Osteocyte (in vitro differentiated cells): ENCODE measurements at places on chromosomes 6 and 20. TPM values are rescaled to one million over a fixed set of nuclear protein-coding genes. Genes with fewer than 3 reads are reported as not detected.

DNA sequence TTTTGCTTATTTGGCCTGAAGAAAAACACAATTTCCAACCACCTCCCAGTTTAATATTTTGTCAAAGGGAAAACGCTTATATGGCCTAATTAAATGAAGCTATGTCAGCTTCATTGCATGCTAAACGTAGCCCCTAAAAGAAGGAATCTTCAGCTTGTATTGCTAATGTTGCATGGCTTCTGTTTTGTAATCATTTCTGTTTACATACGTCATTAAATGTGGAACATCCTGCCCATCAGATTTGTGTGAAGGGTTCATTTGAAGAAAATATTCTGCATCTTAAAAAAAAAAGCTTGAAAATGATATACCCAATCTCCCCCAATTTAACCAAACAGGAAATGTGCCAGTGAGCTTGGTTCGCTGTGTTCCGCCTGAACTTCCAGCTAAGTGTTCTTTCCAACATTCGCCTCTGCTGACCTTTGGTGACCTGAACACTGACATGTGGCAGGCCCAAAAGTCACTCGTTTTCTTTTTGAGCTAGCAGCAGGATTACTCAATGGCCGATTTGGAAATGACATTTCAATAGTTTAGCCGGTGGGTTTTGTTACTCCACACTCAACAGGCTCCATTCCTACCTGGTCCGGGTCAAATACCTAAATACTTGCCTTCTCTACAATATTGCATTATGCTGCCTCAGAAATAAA is 12.7 kb upstream of the SIRT5 start:
- H3K36me3 ChIP-seq, result no peaks in the 10 kb centered on the region
- H3K4me3 ChIP-seq, result no peak overlapping the region
- peaks cover 30% of the 10 kb centered on the region for H3K27me3 ChIP-seq
- no peak overlapping the region for H3K27ac ChIP-seq

GRCh38 chr6:135581211-135581610 is 83.7 kb upstream of the AHI1 start:
- DNase-seq, result no peak
- no peaks in the 10 kb centered on the region for H3K4me1 ChIP-seq
- H3K36me3 ChIP-seq, result no peaks in the 10 kb centered on the region
- peaks cover 18% of the 10 kb centered on the region for H3K27me3 ChIP-seq
- H3K27ac ChIP-seq, result no peak overlapping the region

- no peaks in the 10 kb centered on the region for H3K36me3 ChIP-seq
- H3K27me3 ChIP-seq, result peaks cover 1% of the 10 kb centered on the region
- H3K4me1 ChIP-seq, result peaks cover 14% of the 10 kb centered on the region
- no peak overlapping the region for H3K27ac ChIP-seq
These were observed 287.0 kb downstream of the CLIC5 start for GRCh38 chr6:45728674-45729073.

- DNase-seq, result peak; percentile 51
- H3K27me3 ChIP-seq, result peaks cover 11% of the 10 kb centered on the region
- H3K27ac ChIP-seq, result no peak overlapping the region
- no peak overlapping the region for H3K4me3 ChIP-seq
These were observed 197.5 kb upstream of the CST7 start for GRCh38 chr20:24751551-24751950.

DNA sequence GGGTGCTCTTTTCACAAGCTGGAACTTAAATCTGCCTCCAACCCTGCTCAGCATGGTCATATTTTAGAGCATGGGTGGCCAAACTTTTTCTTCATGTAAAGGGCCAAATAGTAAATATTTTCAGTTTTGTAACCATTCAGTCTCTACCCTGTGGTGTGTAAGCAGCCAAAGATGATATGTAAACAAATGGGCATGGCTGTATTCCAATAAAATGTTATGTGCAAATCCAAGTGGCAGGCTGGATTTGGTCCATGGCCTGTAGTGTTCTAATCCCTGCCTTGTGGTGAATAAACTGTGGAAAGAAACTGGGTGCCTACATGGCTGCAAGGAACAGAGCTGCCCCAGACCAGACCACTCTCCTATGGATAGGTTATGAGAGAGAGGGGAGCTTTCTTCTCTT is 32.7 kb downstream of the OGFRL1 start:
- H3K4me3 ChIP-seq, result no peak overlapping the region
- DNase-seq, result no peak
- no peaks in the 10 kb centered on the region for H3K27me3 ChIP-seq
- no peak overlapping the region for H3K27ac ChIP-seq

- no peak overlapping the region for H3K27ac ChIP-seq
- H3K4me3 ChIP-seq, result no peak overlapping the region
- DNase-seq, result no peak
- H3K4me1 ChIP-seq, result no peaks in the 10 kb centered on the region
These were observed 78.8 kb downstream of the MAP7 start for GRCh38 chr6:136471372-136471771.

DNA sequence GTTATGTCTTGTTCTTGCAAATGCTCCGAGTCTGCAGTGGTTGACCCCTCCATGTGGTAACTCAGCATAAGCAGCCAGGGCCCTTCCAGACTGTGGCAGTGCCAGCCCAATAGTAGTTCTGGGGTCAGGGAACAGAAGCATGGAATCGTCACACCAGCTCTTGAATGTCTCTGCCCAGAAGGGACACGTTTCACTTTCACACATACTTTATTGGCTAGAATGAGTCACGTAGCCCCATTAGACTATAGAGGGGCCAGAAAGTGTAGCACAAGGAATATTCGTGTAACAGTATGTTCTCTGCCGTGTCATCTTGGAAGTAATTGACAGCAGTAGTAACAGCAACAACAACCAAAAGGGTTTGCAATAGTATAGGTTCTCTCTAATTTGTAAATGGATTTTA is 254.7 kb downstream of the FARS2 start:
- H3K4me3 ChIP-seq, result no peak overlapping the region
- no peak overlapping the region for H3K27ac ChIP-seq
- no peaks in the 10 kb centered on the region for H3K4me1 ChIP-seq
- no peak for DNase-seq

DNA sequence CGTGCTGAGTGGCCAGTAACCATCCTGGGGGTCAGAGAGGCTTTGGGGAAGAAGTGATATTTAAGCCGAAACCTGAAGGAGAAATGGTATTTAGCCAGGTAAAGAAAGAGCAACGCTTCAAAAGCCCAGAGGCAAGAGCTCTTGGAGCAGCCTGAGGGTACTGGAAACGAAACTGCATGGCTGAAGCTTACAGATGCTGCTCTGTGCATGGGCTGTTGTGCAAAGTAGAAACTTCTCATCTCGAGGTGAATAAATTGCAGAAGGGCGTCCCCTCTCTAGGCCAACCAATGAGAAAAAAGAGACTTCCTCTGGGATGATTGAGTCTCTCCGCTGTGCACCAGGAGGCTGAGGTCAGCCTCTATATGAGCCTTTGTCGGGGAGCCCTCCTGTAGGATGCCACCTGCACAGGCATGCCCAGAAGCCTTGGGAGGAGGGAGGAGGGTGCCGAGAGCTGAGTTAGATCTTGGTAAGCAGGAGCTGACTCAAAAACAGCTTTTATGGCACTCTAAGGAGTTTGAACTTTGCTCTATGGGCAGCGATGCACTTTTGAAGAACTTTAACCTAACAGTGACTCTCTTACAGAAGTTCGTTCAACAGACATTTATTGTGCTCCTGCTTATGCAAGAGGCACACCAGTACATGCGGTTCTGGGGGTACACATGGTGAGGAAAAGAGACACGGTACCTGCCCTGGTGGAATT is 61.6 kb upstream of the EDN1 start:
- no peaks in the 10 kb centered on the region for H3K36me3 ChIP-seq
- no peaks in the 10 kb centered on the region for H3K27me3 ChIP-seq
- H3K27ac ChIP-seq, result no peak overlapping the region
- DNase-seq, result no peak
- peaks cover 19% of the 10 kb centered on the region for H3K4me1 ChIP-seq

DNA sequence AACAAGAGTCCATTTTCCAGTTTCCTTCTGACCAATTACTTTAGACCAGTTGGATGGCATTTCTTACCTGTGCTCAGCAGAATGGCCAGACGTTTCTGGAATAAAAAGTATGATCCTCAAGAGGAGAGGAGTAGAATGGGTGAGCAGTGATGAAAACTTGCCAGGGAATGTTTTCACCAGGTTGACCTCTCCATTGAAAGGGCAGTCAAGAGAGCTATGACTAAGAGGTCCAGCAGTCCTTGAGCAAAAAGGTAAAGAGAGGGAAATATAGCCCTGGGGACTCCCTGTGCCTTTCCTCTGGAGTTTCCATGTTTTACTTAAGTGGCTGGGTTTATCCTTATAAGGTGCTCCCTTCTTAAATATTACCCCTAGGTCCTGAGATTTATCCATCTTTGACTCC is 210.9 kb downstream of the TBX18 start:
- no peak overlapping the region for H3K4me3 ChIP-seq
- H3K36me3 ChIP-seq, result no peaks in the 10 kb centered on the region

GRCh38 chr6:38175786-38176185 is 356.3 kb downstream of the ZFAND3 start:
- DNase-seq, result no peak
- peaks cover 9% of the 10 kb centered on the region for H3K36me3 ChIP-seq
- H3K27ac ChIP-seq, result no peak overlapping the region
- H3K27me3 ChIP-seq, result no peaks in the 10 kb centered on the region
- no peak overlapping the region for H3K4me3 ChIP-seq
- peaks cover 6% of the 10 kb centered on the region for H3K4me1 ChIP-seq

DNA sequence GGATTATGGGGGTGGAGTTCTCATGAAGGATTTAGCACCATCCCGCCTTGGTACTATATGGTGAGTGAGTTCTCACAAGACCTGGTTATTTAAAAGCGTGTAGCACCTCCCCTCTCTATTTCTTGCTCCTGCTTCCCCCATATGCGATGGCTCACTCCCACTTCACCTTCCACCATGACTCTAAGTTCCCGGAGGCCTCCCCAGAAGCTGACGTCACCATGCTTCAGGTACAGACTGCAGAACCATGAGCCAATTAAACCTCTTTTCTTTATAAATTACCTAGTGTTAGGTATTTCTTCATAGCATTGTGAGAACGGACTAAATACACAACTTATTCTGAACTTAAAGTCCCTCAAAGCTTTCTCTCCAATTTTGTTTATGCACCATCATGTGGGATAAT is 163.4 kb upstream of the BMP5 start:
- H3K36me3 ChIP-seq, result peaks cover 3% of the 10 kb centered on the region
- H3K27ac ChIP-seq, result no peak overlapping the region
- H3K4me3 ChIP-seq, result no peak overlapping the region
- DNase-seq, result no peak

DNA sequence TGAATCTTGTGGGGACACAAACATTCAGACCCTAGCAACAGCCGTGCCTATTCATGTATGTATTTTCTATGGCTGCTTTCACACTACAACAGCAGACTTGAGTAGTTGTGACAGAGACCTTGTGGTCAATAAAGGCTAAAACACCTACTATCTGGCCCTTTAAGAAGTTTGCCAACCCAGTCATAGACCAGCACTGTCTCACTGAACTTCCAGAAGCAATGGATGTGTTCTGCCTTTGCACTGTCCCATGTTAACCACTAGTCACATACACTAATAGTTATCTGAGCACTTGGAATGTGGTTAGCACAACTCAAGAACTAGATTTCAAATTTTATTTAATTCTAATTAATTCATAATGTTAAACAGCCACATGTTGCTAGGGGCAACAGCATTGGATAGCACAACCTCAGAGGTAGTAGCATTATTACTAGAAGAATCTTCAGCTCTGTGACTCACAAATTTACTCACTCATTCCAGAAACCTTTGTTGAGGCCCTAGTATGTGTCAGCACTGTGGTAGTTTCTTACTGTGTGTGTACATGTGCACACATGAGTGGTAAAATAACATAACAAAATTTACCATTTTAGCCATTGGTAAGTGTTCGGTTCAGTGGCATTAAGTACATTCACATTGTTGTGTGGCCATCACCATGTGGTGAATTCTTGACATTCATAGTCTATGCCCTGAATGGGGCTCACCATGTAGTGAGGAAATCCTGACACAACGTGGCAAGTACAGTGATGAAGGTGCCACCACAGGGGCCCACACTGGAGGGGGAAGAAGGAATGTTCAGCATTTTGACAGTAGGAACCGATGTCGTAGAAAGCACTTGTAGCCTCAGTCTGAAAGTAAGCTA is 107.3 kb downstream of the CEP57L1 start:
- H3K36me3 ChIP-seq, result no peaks in the 10 kb centered on the region
- H3K27me3 ChIP-seq, result peaks cover 7% of the 10 kb centered on the region
- no peak for DNase-seq
- H3K4me1 ChIP-seq, result no peaks in the 10 kb centered on the region
- no peak overlapping the region for H3K4me3 ChIP-seq
- no peak overlapping the region for H3K27ac ChIP-seq

DNA sequence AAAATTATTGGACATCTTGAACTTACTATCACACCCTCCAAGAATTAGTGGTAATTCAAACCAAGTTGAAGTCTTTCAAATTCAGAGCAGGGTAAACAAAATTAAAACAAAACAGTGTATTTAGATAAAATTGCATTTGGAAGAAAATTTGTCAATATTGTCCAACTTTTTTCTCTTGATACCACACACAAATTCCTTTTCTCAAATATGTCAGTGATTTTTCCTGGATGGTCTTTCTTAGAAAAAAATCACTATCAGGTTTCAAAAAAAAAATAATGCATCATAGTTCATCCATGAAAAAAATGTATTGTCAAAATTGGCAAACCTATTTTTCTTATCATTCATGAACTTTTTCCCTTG is 667.1 kb downstream of the TENT5A start:
- no peaks in the 10 kb centered on the region for H3K4me1 ChIP-seq
- no peak overlapping the region for H3K4me3 ChIP-seq
- no peak overlapping the region for H3K27ac ChIP-seq
- peaks cover 2% of the 10 kb centered on the region for H3K27me3 ChIP-seq

GRCh38 chr20:4585104-4585753 is 136.5 kb upstream of the PRND start:
- peaks cover 5% of the 10 kb centered on the region for H3K27me3 ChIP-seq
- H3K4me3 ChIP-seq, result no peak overlapping the region
- H3K36me3 ChIP-seq, result no peaks in the 10 kb centered on the region
- no peak overlapping the region for H3K27ac ChIP-seq
- no peak for DNase-seq
- no peaks in the 10 kb centered on the region for H3K4me1 ChIP-seq

The C6orf141 gene
- not detected in 2 replicates for total RNA-seq

The F13A1 gene
- total RNA-seq, result 2.8 and 3.6 TPM in 2 replicates

The LHFPL5 gene
- total RNA-seq, result not detected in 2 replicates

The DSTN gene
- total RNA-seq, result 676 and 684 TPM in 2 replicates

The CALHM5 gene
- 4.9 and 5.6 TPM in 2 replicates for total RNA-seq

The HACE1 gene
- total RNA-seq, result 29.9 and 33.9 TPM in 2 replicates

The TSBP1 gene
- not detected in 2 replicates for total RNA-seq

The MTG2 gene
- total RNA-seq, result 29.3 and 30.7 TPM in 2 replicates

The PKIB gene
- total RNA-seq, result 28.7 and 35.0 TPM in 2 replicates
